Chondrocyte (in vitro differentiated cells): ENCODE measurements at places on chromosomes 6 and 20.

GRCh38 chr6:36832313-36832712 lies 6.9 kb downstream of the CPNE5 start:
- DNase-seq, result no peak

- DNase-seq, result no peak
Observed at GRCh38 chr6:151084275-151084674, 155.5 kb upstream of the AKAP12 start.

DNA sequence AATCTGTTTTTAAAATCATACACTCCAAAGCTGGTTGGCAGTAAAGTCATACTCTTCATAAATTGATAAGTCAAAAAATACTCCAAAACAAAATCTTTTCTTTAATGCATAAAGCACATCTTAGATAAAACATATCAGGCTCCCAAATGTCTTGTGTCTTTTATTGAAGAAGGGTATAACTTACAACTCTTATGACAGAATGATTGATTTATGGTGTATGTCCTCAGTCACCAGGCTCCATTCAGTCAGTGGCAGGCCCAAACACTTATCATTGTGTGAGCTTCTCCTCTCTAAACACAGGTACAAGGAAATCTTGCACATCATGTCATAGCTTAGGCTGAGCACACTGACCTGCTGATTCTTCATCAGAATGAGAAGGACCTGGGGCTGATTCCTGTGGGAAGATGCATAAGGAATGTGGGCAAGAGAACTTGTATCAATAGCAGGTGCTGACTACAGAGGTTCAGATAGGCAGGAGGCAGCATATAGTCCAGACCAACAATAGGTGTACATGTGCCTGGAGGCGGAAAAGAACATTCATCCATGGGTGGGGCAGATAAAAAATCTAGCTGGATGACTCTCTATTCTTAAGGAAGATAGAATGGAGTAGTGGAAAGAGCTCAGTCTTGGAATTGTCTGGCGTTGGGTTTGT lies 1.9 kb downstream of the CALHM5 start:
- DNase-seq, result no peak

GRCh38 chr6:161568885-161569456 lies 295.1 kb upstream of the AGPAT4 start:
- no peak for DNase-seq

GRCh38 chr20:35963878-35964277 lies 4.5 kb upstream of the CNBD2 start:
- DNase-seq, result no peak

DNA sequence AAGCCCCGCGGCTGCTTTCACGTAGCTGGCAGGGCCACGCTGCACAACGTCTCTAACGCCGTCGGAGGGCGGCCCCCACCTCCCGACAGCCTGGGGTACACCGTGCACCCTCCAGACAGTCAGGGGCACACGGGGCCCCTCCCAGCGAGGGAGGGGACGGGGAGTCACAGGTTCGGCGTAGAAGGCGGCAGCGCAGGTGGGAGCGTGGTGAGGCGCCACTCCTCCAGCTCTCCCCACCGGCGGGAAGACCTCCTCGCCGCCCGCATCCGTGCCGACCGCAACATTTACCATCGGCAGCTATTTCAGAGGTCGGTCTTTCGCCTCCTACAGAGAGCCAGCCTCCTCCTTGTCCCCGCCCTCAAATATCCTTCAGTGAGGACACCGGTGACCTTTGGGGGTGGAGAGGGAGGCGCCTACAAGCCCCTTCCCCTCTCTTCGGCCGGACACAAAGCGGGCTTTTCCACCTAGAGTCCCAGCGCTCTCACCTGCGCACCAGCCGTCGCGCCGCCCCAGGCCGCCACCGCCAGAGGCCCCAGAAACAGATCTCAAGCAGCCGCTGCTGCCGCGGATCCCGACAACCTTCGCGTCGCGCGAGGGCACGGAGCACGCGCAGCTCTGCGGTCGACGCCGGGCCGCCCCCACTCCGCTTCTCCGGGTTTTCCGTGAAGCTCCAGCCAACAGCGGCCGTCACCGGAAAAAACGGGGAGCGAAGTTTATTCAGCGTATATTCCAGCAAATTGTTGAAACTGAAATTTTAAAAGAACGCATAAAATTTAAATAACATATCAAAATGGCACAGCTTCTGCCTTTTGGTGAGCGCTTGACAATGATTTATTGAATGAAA lies at the start of gene MKKS:
TSS of gene MKKS (minus strand) at position 600 of the 844 bp plus-strand sequence. CDS start 20,708 bp downstream, outside the sequence.
- DNase-seq, result peak; percentile 95

- DNase-seq, result no peak
Observed at GRCh38 chr20:19254956-19255355, 42.5 kb downstream of the SLC24A3 start.

DNA sequence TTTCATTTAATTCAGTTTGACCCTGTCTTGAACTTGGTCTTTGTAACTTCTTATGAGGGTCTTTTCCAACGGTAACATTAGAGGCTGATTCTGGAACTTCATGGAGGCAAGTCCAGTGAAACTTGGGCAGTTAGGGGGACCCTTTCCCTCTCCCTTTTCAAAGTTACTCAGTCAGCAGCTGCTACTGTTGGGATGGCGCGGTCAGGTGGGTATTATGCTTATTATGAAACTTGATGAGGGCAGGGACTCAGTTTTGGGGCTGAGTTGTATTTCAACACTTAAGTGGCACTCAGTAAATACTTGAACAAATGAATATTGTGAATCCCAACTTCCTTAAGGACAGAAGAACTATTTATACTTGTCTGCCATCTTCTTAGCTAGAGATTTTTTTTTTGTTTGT lies 20.8 kb downstream of the TOP1 start:
- no peak for DNase-seq

- DNase-seq, result no peak
Observed at GRCh38 chr6:104585646-104586045, 274.1 kb downstream of the HACE1 start.

GRCh38 chr6:92577077-92577719 lies 842.2 kb downstream of the EPHA7 start:
- no peak for DNase-seq

DNA sequence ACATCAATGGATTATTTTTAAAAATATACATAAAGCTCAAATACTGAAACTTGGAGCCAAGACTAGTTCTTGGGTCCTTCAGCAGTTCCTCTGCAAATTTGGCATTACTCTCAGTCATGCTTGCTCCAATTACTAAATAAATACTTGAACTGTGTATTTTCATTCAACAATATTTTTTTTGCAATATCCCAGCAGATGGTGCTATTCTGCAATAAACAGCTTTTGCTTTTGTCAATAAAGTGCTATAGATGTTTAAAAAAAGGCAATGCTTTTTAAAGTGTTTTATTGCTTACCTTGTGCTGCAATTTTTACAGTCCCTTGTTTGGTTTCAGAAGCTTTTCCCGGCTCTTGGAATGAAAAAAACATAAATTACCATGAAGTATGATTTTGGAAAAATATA lies 243.4 kb downstream of the TRDN start:
- no peak for DNase-seq

- no peak for DNase-seq
Observed at GRCh38 chr6:2738373-2738979, 12.2 kb downstream of the MYLK4 start.

GRCh38 chr20:47035026-47035590 lies 140.5 kb downstream of the EYA2 start:
- no peak for DNase-seq

DNA sequence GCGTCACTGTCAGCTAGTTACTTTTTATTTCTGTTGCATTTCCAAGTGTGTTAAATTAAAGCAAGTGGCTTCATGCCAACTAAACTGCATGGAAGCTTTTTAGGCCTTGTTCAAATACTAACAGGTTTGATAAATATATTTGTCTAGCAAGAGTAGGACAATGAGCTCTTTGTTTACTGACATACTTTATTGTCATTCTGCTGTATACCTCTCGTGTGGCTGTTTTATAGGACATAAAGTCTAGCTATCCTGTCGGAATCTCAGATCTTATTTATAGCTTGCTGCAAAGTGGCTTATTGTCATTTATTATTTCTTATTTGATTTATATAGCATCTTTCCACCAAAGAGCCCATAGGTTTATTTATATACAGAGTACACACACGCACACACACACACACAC lies 711.1 kb downstream of the KIF16B start:
- DNase-seq, result no peak

- DNase-seq, result no peak
Observed at GRCh38 chr6:17291778-17292177, 10.6 kb downstream of the RBM24 start.

GRCh38 chr20:40191573-40191972 lies 497.5 kb downstream of the MAFB start:
- DNase-seq, result no peak

DNA sequence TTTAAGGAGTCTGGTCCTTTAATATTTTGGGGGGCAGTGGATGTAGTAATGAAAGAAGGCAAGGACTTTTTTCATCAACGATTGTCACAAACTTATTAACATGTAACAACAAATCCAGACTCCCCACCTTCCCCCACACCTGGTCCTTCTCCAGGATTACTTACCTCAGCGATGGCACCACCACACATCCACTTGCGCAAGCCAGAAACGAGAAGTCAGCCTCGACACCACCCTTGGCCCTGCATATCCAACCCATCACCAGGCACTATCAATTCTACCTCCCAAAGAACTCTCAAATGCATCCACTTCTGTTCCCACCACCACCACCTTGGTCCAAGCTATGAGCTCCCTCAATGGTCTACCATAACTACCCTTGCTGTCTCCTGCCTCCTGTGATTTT lies 6.6 kb downstream of the EZR start:
- no peak for DNase-seq

DNA sequence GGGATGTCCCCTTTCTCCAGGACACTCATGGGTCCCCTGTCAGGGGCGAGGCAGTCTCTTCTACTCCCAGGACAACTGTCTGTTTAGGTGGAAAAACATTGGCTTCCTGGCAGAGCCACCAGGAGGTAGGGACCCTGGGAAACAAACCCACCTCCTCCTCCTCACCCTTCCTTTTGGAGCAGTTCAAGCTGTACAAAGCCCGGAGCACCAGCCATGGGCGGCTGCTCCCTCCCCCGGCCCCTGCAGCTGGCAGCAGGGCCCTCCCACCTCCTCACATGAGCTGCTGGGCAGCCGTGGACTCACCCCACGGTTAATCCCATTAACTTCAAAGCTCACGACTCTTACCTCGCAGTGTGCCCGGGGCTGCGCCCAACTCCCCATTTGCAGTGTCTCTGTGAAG lies 48.6 kb downstream of the CDH4 start:
- DNase-seq, result no peak

GRCh38 chr6:35486005-35486925 lies 10.6 kb downstream of the TEAD3 start:
- DNase-seq, result no peak

GRCh38 chr6:155630085-155630484 lies 174.4 kb upstream of the NOX3 start:
- no peak for DNase-seq

GRCh38 chr20:50508171-50508755 lies 1.9 kb upstream of the PTPN1 start:
- DNase-seq, result no peak

DNA sequence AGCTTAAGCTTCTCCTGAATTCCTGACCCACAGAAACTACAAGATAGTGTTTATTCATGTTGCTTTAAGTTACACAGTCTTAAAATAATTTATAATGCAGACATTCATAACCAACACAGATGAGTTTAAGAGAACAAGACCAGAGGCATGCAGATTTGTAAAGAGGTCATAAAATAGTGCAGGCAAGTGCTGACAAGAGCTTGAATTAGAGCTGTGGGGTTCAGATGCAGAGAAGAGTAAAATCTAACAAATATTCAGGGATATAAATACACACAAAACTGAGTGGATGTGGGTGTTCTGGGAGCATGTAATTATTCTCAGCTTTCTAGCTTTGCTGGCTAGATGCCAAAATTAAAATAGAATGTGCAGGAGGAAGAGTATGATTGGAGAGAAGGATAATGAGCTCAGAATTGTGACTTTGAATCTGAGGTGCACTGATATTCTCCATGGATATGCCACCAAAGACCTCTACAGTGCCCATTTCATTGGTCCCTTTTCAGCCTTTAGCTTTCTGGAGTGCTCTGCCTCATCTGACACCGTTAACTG lies 291.9 kb upstream of the SGK1 start:
- DNase-seq, result no peak

DNA sequence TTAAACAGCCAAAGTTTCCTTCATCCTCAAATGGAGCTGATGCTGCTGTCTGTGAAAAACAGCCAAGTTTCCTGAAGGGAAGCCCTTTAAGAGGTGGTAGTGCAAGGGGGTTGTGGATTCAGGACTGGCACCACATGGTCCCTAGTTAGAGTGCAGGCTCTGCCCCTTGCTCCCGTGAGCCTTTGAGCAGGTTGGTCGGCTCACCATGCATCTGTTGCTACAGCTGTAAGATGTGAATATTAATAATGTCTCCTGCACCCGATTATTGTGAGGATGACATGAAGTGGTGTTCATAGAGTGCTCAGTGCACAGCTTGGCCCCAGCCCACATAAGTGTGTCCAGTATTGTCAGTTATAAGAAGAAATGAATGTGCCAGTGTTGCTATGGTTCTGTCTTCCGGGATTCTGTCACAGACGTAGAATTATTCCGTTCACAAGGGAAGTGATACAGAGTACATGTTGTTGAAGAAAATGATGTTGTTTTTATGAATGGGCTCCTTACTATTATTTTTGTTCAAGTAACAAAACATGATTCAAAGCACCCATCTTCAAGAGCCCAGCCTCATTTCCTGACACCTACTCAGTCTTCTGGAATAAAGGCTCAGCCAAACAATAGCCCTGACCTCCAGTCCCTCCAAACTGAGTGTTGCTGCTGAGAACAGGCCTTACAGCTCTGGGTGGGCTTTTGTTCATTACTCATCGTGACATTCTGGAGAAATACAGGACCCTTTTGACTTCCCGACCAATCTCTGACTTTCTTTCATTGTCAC lies 2.9 kb upstream of the PKIG start:
- no peak for DNase-seq
